ENCODE measurements at places on chromosomes 1 and 21.

- DNase-seq, result no peak
Observed at GRCh38 chr1:201015551-201016091, 7.9 kb downstream of the KIF21B start.

- peak; percentile 54 for DNase-seq
Observed at GRCh38 chr1:39898648-39899603, 2.8 kb downstream of the MYCL start.

DNA sequence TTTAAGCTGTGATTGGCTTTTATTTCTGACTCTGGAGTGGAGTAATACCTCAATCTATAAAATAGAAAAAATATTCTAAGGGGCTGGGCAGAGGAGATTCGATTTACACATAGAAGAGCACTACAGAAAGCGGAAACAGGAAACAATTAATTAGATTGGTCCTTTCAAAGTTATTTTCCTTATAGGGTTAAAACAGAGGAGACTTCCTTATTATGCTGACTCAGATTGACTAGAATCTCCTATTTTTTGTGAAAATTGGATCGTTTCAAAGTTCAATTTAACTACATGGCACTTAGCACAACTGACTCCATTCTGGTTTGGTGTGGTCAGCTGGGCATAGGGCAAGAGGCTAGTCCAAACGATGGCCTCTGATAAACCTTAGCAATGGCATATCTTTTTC lies 48.3 kb upstream of the NCAM2 start:
- no peak for DNase-seq

DNA sequence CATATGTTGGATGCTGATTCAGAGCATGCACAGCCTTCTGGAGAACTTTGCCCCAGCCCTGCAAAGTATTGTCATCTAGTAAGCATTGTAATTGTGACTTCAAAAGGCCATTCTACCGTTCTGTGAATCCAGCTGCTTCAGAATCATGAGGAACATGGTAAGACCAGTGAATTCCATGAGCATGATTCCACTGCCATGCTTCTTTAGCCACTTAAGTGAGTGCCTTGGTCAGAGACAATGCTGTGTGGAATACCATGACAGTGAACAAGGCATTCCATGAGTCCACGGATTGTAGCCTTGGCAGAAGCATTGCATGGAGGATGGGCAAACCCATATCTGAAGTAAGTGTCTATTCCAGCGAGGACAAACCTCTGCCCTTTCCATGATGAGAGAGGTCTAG lies 123.7 kb downstream of the S1PR1 start:
- no peak for DNase-seq

GRCh38 chr1:15962671-15963362 lies 13.1 kb downstream of the ZBTB17 start:
- no peak for DNase-seq

GRCh38 chr1:225554216-225554812 lies 98.6 kb downstream of the ENAH start:
- DNase-seq, result no peak

GRCh38 chr1:26705788-26706311 lies 10.0 kb downstream of the ARID1A start:
- no peak for DNase-seq

GRCh38 chr1:209094384-209094783 lies 489.1 kb upstream of the CAMK1G start:
- DNase-seq, result no peak

DNA sequence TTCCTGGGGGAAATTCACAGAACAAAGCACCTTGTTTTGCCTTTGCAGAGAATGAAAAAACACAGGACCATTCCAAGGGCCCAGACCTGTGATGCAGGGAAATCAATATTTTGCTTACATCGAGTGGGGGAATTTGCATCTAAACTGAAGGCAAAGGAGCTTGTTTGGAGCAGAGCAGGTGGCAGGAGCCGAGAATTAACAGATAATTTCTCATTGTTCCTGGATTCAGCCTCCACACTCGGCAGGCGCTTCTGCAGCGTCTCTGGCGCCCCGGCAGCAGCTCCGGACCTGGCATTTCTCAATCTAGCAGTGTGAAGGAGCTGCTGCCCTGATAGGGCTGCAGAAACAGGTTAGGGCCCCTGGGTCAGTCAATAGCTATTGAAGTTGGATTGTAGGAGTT lies 2.0 kb upstream of the SYT6 start:
- no peak for DNase-seq

DNA sequence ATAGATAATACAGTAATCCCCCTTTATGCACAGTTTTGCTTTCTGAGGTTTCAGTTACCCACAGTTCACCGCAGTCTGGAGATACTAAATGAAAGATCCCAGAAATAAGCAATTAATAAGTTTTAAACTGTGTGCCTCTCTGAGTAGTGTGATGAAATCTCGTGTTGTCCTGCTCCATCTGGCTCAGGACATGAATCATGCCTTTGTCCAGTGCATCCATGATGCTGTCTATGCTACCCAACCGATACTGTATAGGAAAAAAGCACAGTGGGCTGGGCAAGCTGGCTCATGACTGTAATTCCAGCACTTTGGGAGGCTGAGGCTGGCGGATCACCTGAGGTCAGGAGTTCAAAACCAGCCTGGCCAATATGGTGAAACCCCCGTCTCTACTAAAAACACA lies 85.0 kb upstream of the SLC2A1 start:
- DNase-seq, result no peak

DNA sequence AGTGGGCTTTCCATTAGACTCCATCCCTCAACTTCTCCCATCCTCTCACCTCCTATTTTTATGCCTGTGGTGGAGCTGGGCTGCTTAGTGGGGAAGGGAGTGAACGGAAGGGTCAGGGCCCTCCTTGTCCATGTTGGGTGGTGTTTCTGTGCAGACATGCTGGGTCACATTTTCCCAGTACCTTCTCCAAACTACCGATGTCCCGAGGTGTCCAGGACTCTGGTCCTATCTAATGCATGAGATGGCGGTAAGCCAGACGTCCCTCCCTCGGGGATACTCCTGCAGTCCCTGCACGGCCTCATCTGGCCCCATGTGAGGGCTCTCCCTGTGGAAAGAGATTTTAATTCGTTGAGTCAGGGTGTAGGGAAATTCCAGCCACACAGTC lies 61.0 kb downstream of the OBSCN start:
- no peak for DNase-seq

DNA sequence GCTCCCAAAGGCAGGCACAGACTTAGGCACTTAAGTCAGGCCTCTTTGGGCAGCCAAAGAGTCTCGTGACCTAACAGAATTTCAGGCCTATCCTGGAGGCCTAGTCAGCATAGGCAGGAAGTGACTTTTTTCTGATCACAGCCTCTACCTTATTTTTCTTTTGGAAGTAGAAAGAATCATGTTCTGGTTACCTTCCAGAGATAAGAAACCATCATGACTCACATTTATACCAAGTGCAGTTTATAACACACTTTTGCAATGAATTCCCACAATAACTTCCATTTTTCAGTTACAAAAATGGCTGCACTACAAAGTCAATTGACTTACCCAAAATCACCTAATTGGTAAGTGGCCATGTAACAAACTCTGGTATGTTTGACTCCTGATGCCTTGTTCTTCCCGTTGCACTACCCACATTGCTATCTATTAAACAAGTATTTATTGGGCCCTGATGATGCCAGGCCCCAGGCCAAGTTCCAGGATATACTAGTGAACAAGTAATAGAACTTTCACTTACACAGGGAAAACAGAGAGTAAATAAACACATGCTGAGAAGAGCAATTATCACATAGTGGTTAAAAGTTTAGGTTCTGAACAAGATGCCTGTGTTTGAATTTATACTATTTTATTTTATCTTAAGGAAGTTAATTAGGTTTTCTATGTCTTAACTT lies 74.3 kb downstream of the SH3GLB1 start:
- DNase-seq, result no peak

GRCh38 chr1:218946147-218946546 lies 227.5 kb upstream of the LYPLAL1 start:
- no peak for DNase-seq

DNA sequence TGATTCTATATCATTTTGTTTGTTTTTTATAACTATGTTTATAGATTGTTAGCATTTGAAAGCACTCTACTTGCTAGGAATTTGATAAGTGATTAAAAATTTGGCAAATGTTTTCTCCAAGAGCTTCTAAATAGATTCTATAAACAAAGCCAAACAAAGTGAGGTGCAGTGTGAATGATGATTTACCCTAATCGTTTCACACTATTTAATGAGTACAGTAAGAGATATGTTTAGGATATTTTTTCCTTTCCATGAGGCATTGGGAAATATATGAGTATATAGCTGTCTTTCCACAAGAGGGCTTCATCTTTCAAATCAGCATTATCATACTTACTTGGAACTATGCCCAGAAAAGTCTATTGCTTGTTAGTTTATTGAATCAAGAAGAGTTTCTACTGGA lies 277.0 kb upstream of the BRINP3 start:
- no peak for DNase-seq

DNA sequence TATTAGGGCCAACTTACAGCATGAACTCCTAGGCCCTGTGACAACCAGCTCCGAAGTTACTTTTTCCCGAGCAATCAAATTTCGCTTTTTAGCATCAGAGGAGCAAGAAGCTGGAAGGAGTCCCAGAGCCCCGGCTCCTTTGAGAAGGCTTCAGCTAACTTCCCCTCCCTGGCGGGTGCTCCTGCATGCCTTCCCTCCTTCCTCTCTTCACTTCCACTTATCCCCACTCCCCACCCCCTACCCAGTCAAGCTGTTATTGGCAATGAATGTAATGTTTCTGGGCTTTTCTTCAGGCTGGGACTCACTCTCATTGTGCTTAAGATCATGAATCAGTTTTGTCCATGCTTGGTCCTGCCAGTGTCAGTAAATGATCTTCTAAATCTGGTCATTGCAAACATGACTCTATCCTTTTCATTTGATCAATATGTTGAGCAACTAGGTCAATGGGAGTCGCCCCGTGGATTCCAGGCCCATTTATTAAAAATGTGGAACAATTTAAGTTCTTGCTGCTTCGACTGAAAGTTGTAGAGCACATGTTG lies 94.5 kb upstream of the TSPAN2 start:
- no peak for DNase-seq

DNA sequence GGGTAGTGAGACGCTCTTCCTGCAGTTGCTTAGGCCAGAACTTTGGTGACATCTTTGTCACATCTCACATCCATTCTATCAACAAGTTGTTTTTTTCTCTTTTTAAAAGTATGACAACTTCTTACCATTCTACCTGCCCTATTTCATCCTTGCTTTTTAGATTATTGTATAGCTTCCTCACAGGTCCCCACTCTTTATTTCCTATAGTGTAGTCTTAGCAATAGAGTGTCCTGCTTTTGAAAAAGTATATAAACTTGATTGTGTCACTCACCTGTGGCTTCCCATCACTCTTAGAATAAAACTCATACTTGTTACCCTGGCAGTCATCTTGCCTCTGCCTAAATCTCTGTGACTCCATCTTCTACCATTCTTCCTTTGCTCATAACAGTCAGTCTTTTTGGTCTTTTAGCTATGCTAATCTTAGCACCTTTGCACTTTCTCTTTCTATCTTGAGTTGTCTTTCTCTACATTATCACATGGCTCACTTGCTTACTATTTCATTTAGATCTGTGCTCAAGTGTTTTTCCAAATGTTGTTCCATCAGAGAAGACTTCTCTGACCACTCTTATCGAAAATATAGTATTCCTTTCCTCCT lies 9.5 kb downstream of the CDC73 start:
- no peak for DNase-seq

GRCh38 chr1:59178339-59179187 lies 118.3 kb upstream of the FGGY start:
- DNase-seq, result no peak

DNA sequence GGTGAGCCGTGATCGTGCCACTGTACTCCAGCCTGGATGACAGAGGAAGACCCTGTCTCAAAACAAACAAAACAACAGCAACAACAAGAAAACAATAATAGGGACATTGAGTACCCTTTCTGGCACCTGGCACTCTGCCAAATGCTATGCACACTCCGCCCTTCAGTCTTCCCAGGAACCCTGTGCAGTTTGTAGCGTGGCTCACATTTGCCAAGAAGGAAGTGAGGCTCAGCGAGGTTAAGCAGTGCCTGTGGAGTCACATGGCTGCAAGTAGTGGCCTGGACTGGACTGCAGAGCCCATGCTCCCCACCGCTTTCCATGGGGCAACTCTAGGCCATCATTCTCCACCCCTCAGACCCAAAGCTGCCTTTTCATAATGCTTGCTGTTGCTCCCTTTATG lies 5.3 kb upstream of the EVA1B start:
- DNase-seq, result no peak

DNA sequence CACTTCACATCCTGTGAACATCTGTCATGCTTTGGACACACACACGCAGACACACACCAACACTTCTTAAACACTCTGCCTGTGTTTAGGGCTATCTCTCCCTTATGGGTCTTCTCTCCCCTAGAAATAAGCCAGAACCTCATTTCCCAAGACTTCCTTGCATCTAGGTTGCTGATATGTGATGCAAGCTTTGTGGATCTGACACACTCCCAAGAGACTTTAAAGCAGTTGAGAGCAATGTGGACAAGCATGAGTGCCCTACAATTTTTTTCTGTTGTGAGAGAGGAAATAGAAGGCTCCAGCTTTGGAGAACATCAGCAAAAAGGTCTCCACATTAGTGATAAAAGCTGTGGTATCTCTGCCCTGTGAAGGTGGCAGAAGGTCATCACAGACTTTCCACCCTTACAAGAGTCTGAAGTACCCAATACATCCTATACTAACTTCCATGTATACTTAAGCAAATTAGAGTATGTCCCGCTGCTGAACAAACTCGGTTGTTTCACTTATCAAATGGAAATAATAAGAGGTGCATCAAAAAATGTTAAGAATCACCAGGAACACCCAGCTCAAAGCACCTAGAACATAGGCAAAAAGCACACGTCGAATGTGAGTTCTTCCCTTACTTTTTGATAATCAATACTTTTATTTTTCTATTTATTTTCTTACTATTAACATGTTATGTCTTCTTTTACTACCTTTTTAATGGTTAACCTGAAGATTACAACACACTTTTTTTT lies 267.6 kb downstream of the SETD4 start:
- no peak for DNase-seq

DNA sequence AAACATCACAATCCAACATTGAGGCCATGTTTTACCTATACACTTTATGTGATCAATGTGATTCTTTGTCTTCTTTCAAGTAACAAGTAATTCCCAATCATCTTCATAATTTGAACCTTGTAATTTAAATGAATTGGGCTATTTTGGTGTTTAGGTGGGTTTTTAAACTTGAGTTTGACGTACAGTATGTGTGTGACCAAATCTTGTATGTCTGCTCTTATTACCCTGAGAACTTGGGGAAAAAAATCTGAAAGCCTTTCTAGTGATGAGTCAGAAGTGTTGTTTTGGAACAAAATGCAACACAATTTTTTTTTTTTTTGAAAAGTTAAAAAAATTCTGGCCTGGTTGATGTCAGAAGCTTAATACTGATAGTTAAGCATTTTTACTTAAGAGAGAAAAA lies 68.5 kb downstream of the HHAT start:
- DNase-seq, result no peak

DNA sequence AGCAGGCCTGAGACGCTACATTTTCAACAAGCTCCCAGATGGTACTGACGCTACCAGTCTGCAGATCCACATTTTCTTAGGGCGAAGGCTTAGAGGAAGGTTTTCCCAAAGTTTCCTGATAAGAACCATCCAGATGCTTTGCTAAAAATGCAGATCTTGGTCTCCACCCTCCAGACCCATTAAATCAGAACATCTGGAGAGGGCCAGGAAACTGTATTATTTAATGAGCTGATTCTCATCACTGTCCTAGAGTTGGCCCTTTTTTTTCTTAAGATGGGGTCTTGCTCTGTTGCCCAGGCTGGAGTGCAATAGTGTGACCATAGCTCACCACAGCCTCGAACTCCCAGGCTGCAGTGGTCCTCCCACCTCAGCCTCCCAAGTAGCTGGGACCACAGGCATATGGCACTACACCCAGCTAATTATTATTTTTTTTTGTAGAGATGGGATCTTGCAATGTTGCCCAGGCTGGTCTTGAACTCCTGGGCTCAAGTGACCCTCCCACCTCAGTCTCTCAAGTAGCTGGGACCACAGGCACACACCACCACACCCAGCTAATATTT lies 67.2 kb upstream of the EFHD2 start:
- DNase-seq, result no peak

Data from NCI-H1436 treated with DMSO at 0.1 percent for 48 hours (cell line).